Central memory CD4-positive, alpha-beta T cell (primary cell): ENCODE measurements at places on chromosomes 12 and 14.

- no peak for DNase-seq
Observed at GRCh38 chr14:77421201-77421600, 2.1 kb downstream of the NOXRED1 start.

GRCh38 chr12:121791671-121792551, 1.6 kb downstream of the RHOF start:
- DNase-seq, result peak; percentile 31

- DNase-seq, result no peak
Observed at GRCh38 chr12:94191023-94191422, 42.6 kb downstream of the PLXNC1 start.

DNA sequence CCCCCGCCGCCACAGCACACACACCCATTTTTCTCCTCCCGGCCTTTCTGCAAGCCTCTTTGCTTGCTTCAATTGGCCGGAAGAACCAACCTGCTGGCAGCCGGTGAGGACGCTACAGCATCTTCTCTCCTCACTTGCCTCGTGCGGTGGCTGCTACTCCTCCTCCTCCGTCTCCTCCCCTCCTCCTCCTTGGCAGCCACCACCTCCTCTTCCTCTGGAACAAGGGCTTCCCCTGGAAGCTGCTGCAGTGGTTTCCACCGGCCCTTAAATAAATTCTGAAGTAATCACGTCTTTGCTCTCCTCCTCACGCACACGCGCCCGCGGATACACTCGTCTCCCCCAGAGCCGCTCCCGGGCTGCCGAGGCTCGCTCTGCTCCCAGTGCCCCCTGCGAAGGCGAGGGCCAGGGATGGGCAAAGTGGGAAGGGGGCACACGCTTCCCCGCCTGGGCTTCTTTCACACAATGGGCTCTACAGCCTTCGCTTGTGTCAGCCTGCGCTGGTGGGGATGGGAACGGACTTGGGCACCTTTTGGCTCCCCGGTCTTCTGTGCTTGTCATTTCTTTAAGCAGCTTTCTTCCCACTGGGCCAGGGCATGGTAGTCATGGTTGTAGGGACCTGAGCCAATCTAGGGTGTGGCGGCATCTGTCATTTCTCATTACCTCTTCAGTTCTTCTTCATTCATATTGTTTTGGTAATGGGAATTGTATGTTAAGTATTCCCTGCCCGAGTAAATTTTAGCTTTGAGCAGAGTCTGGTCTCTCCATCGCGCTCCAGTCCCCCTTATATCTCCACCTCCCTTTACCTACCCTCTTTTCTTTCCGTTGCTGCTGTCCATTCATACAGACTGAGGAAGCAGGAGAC, at the start of gene PPFIA2:
Gene PPFIA2, minus strand, starts transcription at position 161 of the 862 bp plus-strand sequence.
- peak; percentile 12 for DNase-seq

GRCh38 chr14:90132821-90133570, 71.2 kb downstream of the KCNK13 start:
- DNase-seq, result no peak

- peak; percentile 63 for DNase-seq
Observed at GRCh38 chr14:105093038-105093430, 27.8 kb upstream of the GPR132 start.

- no peak for DNase-seq
Observed at GRCh38 chr12:54606556-54606955, 18.1 kb upstream of the PPP1R1A start.

DNA sequence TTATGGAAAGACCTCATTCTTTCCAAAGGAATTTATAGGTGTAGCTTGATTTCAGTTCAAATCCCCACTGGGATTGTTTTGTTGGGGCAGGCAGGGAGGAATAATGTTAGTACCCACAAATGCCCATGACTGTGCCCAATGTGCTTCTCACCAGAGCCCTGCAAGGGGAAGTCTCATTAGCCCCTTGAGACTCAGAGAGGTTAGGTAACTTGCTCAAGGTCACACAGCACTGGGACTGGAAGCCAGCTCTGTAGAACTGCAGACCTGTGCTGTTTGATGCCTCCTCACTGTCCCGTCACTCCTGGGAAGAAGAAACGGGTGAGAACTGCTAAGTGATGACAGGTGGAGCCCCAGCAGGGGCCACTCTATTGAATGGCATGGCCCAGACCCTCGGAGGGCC, 8.9 kb downstream of the ANKRD9 start:
- DNase-seq, result no peak

DNA sequence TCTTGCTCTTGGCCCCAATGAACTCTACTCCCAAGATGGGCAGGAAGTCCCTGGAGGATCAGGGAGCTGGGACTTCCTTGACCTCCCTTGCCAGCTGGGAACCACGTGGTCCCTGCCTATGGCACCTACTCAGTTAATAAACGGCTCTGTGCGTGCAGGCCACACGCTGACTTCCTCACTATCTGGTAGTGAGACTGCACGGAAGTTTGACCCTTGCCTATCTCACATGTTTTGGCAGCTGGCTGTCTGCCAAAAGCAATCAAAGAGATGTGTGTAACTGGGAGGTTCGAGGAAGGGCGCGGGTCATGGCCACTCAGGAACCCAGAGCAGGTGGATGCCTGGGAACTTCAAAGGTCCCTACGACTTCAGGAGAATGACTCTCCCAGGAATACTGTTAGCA, 57.9 kb downstream of the RFLNA start:
- no peak for DNase-seq

DNA sequence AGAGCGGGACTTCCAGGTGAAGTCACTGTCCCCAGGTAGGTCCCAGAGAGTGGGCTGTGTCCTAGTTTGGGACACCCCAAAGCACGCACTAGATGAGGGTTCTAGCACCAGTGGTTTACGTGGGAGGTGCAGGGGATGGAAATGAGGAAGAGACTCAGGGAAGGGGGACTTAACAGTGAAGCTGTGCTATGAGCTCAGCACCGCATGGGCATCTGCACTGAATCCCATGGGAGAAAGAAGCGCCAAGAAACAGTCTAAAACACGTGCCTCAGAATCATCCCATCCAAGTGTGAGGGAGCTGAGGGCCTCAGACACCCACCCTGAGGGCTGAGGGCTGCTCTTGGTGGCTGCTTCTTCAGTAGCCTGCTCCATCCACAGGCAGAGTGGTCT, 71.5 kb upstream of the ZFP36L1 start:
- DNase-seq, result no peak

DNA sequence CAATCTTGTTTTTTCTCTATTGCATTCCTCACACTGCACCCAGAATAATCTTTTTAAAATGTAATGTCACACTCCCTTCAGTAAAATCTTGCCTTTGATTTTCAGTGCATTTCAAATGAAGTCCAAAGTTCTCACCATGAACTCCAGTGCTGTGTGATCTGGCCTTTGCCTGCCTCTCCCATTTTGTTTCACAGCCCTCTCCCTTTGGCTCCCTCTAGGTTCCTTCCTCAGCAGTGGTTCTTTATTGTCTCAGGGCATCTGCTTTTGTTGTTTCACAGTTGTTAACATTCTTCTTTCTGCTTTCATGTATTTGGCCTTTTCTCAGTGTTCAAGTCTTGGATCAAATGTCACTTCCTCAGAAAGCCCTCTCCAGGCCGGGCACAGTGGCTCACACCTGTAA, 84.5 kb upstream of the AMN1 start:
- DNase-seq, result no peak

GRCh38 chr14:60656686-60657455, 7.6 kb upstream of the SIX1 start:
- no peak for DNase-seq

- DNase-seq, result no peak
Observed at GRCh38 chr14:76181546-76181945, 29.8 kb downstream of the GPATCH2L start.

DNA sequence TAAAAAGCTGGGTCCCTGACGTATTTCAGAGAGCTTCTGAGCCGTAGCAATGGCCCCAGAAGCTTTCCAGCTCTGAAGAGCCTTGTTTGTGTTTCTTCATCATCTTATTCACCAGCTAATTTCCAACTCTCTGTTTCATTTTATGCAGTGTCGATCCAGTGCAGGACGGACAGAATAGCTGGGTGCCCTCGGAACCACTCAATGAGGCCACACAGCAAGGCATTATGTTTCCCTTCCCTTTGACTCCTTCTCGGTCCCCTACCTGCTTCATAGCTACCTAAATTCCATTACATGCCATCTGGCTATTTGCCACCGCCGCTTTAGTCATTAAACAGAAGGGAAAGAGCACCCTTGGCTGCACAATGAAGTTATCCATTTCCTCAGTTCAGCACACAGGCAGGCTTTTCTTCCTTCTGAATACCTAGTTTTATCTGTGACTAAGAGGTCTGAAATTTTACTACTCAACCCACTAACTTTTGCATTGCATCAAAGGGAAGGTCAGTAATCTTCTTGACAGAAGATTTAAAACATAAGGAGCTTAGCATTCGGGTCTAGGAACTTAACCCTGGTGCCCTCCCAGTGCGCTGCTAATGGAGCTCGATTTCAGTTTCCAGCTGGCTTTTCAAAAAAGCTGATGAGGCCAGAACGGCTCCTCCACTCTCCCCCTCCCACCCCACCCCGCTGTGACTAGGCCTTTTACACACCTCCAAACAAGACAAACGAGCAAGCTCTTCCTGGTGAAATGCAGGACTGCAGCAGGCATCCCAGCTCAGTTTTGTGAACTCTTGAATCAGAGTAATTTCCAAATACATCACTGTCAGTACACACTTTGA, 176.8 kb downstream of the GXYLT1 start:
- DNase-seq, result no peak

GRCh38 chr14:22320362-22320750, 268.7 kb downstream of the DAD1 start:
- DNase-seq, result no peak

DNA sequence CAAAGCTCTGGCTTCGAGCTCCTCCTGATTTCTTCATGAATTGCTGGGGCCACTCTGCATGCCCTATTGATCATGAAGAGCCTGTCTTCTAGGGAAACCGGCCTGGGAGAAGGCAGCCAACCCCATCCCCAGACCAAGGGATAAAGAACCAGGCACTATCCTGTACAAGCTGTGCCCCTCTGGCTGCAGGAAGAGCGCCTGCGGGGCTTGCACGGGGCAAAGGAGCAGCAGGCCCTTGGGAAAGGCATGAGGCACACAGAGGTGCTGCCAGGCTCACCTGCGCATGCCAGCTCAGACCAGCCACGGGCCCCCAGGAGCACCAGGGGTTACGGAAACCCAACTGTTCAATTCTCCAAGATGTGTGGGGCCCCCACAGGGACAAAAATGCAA, 2.1 kb downstream of the ITPK1 start:
- no peak for DNase-seq

- no peak for DNase-seq
Observed at GRCh38 chr12:124369055-124369826, 74.3 kb downstream of the RFLNA start.

GRCh38 chr12:122326586-122326985, 60.3 kb upstream of the VPS33A start:
- DNase-seq, result peak; percentile 20

GRCh38 chr12:51970904-51971646, 19.6 kb downstream of the ACVR1B start:
- peak; percentile 55 for DNase-seq

GRCh38 chr14:97185186-97185585, 388.0 kb downstream of the VRK1 start:
- DNase-seq, result peak; percentile 12

DNA sequence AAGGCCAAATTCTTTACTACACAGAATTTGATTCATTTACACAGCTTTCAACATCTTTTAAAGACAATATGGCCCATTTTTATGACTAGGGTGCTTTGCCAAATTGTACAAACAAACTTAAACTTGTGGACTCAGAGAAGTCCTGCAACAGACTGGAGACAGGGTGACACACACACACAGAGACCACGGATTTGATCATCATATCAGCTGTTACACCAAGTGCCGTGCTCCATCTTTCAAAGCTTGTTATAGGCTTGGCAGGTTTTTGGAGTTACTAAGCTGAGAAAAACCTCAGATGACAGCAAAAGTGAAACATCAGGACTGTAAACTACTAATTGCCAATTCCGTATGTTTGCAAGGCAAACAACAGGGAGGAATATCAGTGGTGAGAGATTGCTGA, 811.7 kb downstream of the GALC start:
- DNase-seq, result no peak

DNA sequence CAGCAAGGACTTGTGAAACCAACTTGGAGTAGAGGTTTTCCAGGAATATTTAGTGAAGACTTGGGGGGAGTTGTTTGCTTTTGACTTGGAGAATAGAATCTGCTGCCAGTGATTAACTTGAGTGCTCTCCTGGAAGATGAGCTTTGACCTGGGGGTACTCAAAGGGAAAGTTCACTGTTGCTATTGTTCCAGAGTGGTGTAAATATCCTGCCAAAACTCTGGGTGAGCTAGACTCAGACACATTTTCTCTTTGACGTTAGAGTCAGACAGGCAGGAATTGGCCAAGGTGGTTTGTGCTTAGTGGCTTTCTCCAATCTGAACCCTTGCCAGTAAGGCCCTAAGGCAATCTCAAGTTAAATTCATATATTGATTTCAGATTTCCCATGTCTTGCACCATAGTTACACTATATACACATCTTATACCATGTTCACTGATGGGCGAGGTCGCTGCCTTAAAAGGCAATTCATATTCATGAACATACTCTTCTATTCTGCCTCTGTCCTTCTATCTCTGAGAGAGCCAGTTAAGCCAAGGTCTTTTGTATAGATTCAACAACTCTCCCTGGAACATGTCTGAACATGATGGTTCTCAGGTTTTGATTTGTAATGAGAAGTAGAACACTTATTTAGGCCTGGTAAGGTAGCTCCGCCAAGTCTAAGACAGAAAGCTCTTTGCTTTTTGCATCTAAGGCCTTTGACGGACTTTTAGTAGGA, 204.6 kb upstream of the SLC38A2 start:
- no peak for DNase-seq

GRCh38 chr12:64221651-64222008, 466 bp downstream of the KICS2 start:
- DNase-seq, result no peak

GRCh38 chr12:49335118-49335954, 1.7 kb downstream of the C1QL4 start:
- DNase-seq, result no peak

DNA sequence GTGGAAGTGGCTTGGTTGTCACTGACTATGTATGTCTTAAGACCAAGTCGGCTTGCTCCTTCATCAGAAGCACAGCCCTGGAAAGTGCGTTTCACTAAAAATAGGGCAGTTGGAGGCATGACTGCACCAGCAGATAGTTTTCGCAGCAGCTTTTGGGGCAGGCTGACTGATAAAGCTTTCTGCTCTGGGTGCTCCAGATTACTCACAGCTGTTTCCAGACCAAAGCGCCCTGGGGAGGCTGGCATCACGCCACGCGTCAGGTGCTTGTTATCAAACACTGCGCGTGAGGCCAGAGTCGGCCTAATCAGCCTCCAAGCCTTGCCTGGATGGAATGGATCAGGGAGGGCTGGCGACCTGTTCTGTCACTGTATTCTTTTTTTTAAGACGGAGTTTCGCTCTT, 13.3 kb upstream of the LRRC10 start:
- no peak for DNase-seq

- DNase-seq, result no peak
Observed at GRCh38 chr12:104183443-104183842, 32.1 kb upstream of the TXNRD1 start.

GRCh38 chr14:95334044-95334443, 14.3 kb upstream of the CLMN start:
- no peak for DNase-seq

- DNase-seq, result no peak
Observed at GRCh38 chr14:88016768-88017167, 11.8 kb downstream of the GPR65 start.

GRCh38 chr14:57811998-57812546, 53.8 kb downstream of the SLC35F4 start:
- no peak for DNase-seq

GRCh38 chr12:132178316-132178715, 34.1 kb downstream of the NOC4L start:
- no peak for DNase-seq
